ENCODE measurements at places on chromosomes 11 and 22.
A peak's percentile ranks its signal among the peaks of the same experiment; 100 is the strongest.

- no peak for DNase-seq
Observed at GRCh38 chr11:58787903-58788302, 56.2 kb upstream of the GLYAT start.

DNA sequence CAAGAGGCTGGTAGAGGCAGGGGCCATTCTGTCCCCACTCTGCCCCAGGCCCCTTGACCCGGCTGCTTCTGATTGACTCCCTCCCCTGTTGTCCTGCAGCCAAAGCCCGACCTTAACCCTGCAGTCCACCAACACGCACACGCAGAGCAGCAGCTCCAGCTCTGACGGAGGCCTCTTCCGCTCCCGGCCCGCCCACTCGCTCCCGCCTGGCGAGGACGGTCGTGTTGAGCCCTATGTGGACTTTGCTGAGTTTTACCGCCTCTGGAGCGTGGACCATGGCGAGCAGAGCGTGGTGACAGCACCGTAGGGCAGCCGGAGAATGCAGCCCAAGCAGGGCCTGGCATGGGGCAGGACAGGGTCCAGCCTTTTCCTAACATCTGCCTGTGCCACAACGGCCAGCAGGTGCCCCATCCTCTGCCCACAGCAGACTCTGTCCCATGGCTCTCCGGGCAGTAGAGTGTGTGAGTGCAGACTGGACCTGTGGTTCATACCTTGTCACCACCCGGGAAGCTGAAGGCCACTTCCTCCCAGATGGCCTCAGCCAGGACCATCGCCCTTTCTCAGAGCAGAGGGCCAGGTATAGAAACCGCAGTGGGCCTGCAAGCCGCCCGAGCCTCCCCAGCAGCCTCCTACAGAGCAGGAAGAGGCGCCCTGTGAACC lies 26.8 kb upstream of the MGAT3 start:
- no peak for DNase-seq

GRCh38 chr11:57630171-57630570 lies 19.5 kb downstream of the YPEL4 start:
- no peak for DNase-seq

GRCh38 chr11:122102426-122102825 lies 13.6 kb downstream of the BLID start:
- DNase-seq = no peak

- DNase-seq = no peak
Observed at GRCh38 chr22:25410849-25411248, 153.6 kb upstream of the GRK3 start.

GRCh38 chr22:32528316-32528715 lies 53.7 kb downstream of the FBXO7 start:
- no peak for DNase-seq

DNA sequence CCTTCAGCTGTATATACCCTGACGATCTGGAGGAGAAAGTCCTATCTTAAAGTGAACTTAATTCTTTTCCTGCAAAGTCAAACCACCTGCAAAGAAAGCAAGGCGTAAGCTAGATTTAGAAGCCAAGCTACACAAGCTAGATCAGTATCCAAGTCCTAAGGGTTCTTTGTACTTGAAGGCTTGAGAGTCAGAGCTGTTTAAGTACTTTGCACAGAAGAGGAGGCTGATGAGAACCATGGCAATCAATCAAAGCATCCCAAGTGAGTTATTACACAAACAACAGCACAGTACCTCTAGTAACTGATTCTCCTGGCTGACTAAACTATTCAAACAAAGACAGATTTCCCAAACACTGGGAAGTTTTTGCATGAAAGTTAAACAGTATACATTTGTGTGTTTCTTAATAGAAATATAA lies 1.9 kb downstream of the CDON start:
- peak; percentile 73 for DNase-seq

GRCh38 chr11:76770642-76771445 lies 12.3 kb upstream of the TSKU start:
- peak; percentile 61 for DNase-seq

DNA sequence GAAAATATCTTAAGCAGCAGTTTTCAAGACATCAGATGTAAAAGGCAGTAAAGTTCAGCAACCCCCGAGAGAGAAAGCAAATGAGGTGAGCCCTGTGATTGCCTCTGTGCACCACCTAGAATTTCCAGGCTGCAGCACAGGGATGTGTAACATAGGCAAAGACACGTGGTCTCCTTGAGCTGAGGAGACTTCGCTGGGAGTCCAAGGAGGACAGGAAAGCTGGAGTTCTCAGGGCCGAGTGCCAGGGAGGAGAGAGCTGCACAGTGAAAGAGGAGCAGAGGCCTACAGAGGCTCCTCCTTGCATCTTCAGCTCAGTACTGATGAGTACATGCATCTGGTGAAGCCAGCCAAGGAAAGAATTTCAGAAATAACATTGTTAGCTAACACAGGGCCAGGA lies 17.6 kb upstream of the TOLLIP start:
- DNase-seq = no peak

GRCh38 chr11:119315131-119316015 lies 1.6 kb downstream of the MCAM start:
- peak; percentile 75 for DNase-seq

- no peak for DNase-seq
Observed at GRCh38 chr11:15926071-15926470, 430.3 kb downstream of the SOX6 start.

- no peak for DNase-seq
Observed at GRCh38 chr11:123740787-123741158, 687 bp downstream of the ZNF202 start.

DNA sequence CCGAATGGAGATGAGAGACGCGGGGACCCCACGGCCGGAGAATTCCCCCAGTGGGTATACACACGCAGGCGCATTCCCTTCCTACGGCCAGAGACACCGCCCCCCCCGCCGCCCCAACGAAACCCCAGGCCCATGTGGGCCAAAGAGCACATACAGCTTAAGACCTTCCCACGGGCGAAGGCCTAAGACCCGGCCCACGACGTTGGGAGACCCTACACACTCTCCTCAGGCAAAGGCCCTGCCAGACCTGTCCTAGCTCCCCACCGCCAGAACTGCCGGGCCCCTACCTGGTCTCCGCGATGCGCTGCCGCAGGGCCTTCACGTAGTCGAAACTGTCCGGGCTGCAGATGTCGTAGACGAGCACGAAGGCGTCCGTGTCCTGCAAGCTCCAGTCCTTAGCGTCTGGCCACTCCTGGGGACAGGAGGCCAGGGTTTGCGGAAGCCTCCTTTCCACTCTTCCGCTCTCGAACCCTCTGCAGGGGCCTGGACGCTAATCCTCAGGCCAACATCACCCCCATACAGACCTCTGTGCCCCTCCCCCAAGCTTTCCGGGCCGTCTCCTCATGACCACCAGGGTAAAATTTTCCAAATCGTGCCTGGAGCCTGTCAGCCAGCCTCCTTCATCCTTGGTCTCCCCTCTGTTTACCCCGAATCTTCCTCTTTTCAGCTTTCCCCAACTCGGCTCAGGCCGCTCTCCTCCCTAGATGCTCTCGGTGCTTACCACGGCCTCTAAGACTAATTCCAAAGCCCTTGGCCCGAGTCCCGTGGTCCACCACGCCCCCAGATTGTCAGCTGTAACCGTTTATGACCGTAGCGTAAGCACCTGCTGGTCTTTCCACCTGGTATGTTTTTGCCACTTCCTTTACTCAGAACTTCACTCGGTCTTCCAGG lies 1.7 kb downstream of the RASL10A start:
- peak; percentile 43 for DNase-seq
